Stimulated activated CD4-positive, alpha-beta T cell treated with anti-CD3 and anti-CD28 coated beads, Interleukin-1b, Interleukin-23, amount 100 ng/mL, for 1 hour (primary cell): ENCODE measurements at places on chromosomes 3 and 15.

- no peak for DNase-seq
Measured at GRCh38 chr15:63056829-63057228, 14.3 kb downstream of the TPM1 start.

DNA sequence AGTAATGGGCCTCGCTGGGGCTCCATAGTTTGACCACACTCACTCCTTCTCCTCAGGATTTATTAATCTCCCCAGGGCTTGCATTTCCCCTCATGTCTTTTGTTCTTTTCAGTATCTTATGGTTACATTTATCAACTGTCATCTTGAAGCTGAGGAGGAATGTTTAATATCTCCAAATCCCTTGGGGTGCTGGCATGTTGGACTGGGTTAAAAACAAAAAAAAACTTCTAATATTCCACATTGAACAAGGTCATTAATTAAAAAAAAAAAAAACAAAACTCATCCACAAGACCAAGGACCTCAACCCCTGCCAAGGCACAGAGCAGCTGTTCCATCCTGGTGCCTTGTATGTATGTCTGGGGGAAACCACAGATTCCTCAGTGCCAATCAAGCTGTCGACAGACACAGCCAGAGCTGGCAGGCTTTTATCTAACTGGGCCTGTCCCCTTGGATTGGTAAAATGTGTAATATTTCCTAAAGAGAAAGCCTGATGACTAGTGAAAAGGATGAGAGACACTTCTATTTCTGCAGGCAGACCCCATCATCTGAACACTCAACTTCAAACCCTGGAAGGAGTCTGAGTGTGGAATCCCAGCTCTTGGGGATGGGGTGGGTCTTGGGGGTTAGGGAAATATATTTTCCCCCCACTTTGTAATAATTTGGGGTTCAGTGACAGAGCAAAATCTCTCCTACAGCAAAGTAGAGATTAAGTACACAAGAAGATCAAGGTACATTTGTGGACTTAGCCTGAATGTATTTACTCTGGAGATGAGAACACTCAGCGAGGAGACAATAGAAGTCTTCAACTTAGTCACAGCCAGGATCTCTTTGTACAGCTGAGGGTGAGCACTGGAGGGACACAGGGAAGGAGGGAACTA lies 69.1 kb downstream of the TTC23 start:
- DNase-seq: no peak

DNA sequence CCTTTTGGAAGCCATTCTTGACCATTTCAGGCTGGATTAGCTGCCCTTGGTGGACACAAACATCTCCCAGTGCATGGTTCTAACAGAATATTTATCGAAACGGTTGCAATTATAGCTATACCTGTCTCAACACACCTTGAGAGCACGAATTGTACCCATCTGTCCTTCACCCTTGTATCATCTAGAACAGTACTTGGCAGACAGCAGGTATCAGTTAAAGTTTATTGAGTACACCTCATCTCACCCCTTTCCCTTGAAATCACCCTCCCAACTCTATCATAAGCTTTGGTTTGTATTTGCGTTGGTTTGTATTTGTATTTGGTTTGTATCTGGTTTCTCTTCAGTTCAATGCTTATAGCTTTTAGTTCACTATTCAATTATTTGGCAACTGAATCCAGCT lies 12.4 kb downstream of the TSPAN3 start:
- DNase-seq: no peak

- no peak for DNase-seq
Measured at GRCh38 chr3:119600732-119601131, 3.0 kb downstream of the PLA1A start.

DNA sequence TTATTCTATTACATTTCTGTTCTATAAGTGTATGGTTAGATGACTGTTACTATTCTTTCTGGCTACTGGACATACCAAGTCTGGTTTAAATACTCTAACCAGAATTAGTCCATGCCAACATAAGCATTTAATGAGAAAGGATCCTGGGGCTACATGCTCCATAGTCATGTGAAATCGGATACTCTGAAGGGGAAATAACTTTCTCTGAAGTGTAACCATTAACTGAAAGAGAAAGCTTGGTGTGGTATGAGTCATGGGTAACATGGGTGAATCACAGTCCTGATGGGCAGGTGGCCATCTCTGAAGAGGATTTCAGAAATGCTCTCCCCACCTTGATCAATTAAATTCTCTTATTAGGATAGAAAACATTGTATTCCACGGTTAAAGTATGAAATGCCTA lies 69.4 kb downstream of the FHIT start:
- no peak for DNase-seq

DNA sequence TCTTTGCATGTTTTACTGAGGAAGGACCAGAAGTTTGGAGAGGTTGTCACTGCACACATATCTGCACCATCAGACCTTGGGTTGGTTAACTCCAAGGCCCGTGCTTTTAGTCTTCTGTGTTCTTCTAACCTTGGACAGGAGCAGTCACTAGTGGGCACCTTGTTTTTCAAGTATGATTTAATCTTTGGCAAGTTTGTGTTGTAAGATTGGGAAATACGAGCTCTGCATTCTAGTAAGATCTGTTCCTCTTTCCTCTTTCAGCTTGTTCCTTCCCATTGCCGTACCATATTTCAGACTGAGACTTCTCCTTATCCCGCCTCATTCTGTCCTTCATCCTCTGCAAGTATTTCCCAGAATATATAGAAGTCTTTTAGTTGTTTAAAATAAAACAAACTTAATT lies 5.1 kb downstream of the TMOD2 start:
- no peak for DNase-seq

GRCh38 chr15:33116198-33116597 lies 78.3 kb downstream of the FMN1 start:
- DNase-seq: no peak

- no peak for DNase-seq
Measured at GRCh38 chr3:4712109-4712508, 219.0 kb downstream of the ITPR1 start.

DNA sequence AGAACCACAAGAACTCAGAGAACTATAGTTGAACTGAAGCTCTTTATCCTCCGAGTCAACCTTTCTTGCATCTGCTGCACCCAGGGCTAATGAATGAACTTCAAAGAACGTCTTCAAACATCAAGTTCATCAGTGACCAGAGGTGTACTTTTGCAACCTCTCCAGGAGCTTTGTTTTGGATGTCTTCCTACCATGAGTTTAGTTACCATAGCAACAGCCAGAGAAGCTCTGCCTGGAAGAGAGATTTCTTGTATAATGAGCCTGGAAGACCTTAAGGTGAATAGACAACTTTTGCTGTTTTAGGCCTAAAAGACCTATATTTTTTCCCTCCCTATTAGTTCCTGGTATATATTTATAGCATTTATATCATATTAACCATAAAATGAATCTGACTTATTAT lies 9.1 kb downstream of the ACTC1 start:
- no peak for DNase-seq

DNA sequence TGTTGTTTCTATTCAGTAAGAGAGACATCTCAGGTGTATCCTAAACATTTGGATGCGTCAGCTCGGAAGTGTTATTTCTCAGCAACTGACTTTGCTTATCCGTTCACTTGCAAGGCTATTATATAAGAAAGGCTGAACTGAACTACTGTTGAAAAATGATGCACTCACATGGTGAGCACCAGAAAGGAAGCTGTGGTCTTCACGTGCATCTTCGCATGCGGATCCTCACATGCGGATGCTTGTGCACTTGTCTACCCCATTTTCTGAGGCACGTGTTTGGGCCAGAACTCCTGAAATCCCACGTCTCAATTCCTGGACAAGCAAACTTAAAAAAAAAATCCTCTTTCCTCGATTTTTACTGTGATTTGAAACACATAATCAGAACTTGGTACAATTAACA lies 63.2 kb downstream of the PDZRN3 start:
- no peak for DNase-seq

DNA sequence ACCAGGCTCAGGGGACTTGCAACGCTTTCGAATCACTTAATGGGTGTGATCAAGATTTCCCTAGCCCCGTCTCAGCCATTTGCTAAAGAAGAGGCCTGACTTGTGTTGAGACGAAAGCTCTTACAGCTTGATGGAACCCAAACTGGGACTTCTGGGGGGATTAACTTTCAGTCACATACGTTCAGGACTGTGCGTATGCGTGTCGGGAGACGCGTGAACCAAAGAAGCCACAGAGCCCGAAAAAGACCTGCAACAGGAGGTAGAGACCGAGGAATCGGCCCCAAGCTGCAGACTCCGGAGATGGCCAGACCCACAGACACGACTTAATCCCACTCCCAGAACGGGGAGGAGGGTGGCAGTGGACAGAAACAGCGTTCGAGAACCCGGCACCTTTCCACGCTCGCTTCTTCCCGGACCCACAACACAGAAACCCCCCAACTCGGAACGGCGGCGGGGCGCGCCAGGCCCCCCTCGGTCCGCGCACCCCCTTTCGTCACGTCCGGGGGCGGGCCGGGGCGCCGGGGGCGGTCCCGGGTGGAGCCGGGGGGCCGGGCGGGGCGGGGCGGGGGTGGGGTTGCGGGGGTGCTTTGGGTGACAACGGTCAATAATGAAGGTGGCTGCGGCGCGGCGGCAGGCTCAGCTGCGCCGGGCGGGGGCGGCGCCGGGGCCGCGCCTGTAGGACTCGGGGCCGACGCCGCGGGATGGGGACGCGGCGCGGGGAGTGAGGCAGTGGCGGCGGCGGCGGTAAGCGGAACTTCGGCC lies at the start of gene ATP11B:
TSS of gene ATP11B (plus strand) at position 604 of the 762 bp plus-strand sequence. CDS start 256 bp downstream, outside the sequence.
- peak; percentile 55 for DNase-seq

DNA sequence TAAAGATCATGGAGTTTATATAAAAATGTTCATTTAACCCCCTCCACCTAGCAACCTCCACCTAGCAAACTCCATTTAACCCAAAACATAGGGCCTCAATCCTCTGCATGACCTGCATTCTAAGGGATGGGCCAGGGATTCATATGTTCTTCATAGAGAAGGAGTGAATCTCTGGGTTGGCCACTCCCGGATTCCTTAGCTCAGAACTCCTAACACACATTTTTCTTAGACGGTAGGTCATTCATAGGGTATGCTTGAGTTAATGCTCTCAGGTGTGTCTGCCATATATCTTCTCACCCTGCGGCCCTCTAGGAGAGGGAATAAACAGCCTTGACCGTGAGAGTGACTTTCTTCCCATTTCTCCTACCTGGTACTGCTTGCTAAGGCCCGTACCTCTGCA lies 102.0 kb upstream of the IGSF10 start:
- no peak for DNase-seq

GRCh38 chr3:30688776-30689641 lies 82.6 kb downstream of the TGFBR2 start:
- no peak for DNase-seq
